ENCODE measurements at places on chromosomes 6 and 20.

DNA sequence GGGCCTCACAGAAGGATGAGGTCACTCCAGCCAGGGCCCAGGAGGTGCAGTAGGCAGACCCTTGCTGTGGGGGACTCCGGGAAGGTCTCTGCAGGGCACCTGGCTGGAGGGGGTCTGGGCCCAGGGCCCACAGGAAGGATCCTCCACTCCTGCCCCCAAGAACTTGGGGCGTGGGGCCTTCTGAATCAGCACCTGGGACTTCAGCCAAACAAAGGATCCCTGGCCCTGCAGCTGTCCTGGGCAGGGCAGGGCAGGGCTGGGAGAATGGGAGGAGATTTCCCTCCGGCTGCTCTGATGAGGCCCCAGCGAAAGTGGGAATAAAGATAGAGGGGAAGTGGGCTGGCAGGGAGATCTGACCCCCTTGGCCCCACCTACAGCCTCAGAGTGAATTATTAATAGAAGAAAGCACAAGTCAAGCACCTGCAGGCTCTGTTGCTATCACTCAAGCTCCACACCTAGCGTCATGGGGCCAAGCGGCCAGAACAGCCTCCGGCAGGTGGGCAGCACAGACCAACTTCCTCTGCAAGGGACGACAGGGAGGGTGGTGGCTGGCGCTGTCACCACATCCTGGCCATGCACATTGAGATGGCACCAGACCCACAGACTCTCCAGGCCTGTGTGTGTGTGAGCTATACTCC is 61.6 kb upstream of the MRPS10 start:
- H3K36me3 ChIP-seq = no peaks in the 10 kb centered on the region
- H3K27ac ChIP-seq = no peak overlapping the region
- no peak overlapping the region for H3K4me3 ChIP-seq

DNA sequence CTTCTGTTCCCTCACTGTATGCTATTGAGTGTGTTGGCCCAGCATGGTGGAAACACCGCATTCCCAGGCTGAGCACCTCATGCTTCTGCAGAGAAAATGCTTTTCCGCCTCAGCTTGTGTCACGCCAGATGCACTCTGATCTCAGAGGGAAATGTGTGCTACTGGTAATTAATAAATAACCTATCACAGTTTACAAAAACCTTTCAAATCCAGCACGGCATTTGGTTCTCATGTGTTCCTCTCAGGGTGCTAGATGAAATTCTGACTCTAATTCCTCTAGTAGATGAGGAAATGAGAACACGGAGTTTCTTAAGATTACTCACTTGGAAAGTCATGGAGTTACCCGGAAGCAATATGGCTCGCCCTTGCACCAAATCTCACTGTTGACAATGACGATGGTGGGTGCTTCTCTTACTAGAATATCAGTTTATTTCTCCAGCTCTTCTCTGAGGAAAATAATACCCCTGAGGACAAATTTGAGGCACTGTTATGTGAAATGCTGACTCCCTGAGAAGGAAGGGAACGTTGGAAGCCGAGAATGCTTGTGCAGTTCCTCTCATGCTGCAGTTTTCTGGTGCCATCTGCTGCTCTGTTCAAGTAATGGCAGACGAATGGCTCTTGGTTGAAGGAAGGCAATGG is 116.6 kb downstream of the RNF144B start:
- peak overlapping the region; percentile 39 for H3K27ac ChIP-seq
- H3K4me1 ChIP-seq = peaks cover 31% of the 10 kb centered on the region
- DNase-seq = no peak
- peak overlapping the region; percentile 65 for H3K4me3 ChIP-seq

DNA sequence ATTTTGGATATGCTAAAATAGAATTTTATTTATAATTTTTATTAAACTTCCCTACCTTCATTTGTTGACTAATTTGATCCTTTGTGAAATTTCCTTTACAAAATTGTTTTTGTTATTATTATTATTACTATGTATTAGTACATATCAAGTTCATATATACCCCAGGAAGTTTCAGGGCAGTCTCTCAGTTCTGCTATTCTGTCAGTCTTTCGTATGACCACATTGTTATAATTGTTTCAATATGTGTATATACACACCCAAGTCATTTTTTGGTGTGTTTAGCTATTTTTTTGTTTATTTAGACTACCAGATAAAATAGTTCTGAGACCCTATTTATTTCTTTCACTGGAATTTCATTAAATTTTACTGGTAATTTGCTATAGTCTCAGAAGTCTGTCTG is 72.1 kb downstream of the NKAIN2 start:
- H3K27me3 ChIP-seq = no peaks in the 10 kb centered on the region
- no peaks in the 10 kb centered on the region for H3K36me3 ChIP-seq
- no peak overlapping the region for H3K4me3 ChIP-seq
- no peaks in the 10 kb centered on the region for H3K4me1 ChIP-seq

DNA sequence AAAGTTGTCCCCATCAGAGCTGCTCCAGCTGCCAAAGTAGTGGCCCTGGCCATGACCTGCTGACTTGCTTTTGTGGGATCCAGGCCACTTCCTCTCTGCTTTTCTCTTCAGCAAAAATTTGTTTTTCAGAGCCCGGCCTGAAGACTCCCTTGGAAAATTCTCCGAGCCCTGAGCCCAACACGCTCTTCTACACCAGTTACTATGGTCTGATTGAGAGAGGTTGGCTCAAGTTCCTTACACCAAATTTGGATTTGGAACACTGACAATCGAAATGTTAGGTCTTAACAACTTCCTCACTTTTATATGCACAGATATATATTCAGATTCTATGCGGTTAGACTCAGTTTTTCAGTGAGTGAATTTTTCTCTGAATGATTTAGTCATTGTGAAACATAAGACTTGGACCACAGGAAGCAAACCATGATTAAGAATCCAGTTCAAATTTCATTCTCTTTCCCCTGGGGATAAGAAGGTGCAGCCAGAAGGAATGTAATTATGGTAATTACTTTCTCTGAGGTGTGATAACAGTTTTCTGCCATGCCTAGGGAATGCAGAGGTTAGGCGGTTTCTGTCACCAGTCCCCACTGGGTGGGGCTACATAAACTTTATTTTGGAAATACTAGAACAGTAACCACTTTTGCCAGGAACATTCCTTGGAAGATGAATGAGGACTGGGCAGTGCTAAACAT is 365.2 kb downstream of the SYNE1 start:
- no peak for DNase-seq
- peak overlapping the region; percentile 48 for H3K4me3 ChIP-seq
- no peaks in the 10 kb centered on the region for H3K27me3 ChIP-seq
- H3K27ac ChIP-seq = peak overlapping the region; percentile 83

DNA sequence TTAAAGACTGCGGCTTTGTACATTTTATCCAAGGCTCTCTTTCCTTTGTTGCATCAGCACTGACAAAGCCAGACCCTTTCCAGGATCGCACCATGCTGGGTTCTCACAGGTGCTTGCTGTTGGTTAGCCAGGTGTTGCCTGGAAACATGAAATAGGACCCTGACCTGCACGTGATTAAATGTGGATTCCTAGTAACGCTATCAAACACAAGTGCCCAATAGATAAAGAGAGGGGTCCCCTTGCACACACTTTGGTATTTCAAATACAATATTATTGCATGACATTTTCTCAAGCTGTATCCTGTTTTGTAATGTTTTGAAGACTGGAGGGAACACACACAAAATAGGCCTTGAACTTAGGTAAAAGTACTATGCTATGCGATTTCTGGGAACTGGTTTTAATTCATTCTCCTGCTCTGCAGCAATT is 73.3 kb downstream of the AKAP12 start:
- no peak overlapping the region for H3K4me3 ChIP-seq
- no peak for DNase-seq
- no peak overlapping the region for H3K27ac ChIP-seq
- H3K27me3 ChIP-seq = no peaks in the 10 kb centered on the region

DNA sequence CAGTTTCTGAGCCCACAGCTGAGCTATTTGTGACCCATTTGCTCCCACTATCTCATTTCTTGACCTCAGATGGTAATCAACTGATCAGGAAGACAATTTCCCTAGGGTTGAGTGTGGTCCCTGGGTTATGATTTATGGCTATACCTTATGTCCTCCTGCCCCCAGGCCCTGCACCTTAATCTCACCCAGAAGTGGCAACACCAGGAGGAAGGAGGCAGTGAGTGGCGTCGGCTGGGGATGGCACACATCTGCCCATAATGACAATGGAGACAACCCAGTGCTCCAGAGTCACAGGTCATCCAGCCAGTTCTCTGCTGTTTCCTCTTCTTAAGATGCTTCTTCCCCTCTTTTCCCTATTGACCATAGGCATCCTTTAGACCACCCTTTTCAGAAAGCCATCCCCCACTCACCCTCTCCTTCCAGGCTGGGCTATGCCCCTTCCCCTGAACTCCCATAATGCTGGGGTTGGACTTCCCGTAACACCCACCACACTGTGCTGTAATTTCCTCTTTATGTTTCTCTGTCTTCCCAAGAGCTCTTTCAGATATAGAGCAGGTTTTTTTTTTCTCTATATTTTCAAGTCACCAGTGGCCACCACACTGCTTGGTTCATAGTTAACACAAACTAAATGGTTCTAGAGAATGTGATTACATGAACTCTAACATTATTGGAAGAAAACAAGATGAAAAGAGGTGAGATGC is 8.0 kb downstream of the TRIM10 start:
- DNase-seq = no peak
- H3K27me3 ChIP-seq = no peaks in the 10 kb centered on the region
- no peak overlapping the region for H3K27ac ChIP-seq
- H3K36me3 ChIP-seq = no peaks in the 10 kb centered on the region
- H3K4me3 ChIP-seq = no peak overlapping the region

DNA sequence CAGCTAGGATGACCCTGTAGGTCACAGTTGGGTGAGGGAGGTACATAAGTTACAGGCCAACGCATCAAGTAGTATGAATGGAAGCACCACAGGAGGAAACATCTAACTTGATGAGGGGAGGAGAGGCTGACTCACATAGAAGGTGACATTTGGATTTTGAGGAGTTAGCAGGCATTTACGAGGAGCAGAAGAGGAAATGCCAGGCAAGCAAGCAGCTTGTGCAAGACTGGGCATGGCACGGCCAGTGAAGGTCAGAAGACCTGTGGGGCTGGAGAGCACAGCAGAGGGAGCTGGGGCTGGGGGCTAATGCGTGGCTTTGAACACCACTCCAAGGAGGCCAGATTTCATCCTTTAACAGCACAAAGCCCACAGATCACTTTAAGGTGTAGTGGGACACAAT is 37.8 kb downstream of the MUC22 start:
- H3K4me3 ChIP-seq = no peak overlapping the region
- DNase-seq = no peak
- H3K27ac ChIP-seq = no peak overlapping the region
- peaks cover 6% of the 10 kb centered on the region for H3K27me3 ChIP-seq

DNA sequence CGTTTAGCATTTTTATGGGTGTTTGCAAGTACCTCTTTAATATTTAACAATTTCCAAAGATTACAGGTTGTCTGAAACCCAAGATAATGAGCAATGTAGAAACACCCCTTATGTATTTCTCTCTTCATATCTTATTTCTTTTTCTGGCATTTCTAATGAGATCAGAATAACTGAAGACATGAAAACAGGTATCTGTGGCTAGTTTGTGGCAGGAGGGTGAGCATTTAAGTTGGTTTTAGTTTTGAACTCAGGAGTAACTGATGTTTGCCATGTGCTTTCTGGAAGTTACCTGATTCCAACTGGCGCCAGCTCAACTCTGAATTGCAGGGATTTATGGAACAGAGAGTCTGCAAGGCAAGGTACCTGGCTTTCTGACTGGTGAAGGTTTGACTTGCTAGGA is 35.4 kb upstream of the PRL start:
- no peak overlapping the region for H3K4me3 ChIP-seq
- no peak for DNase-seq
- no peaks in the 10 kb centered on the region for H3K27me3 ChIP-seq
- H3K36me3 ChIP-seq = no peaks in the 10 kb centered on the region

- H3K27ac ChIP-seq = peak overlapping the region; percentile 88
- no peak for DNase-seq
- no peaks in the 10 kb centered on the region for H3K27me3 ChIP-seq
Measured at GRCh38 chr6:16748025-16748319, 13.3 kb downstream of the ATXN1 start.

GRCh38 chr6:67221226-67221625 is 1413.9 kb upstream of the ADGRB3 start:
- peaks cover 12% of the 10 kb centered on the region for H3K27me3 ChIP-seq
- no peak overlapping the region for H3K27ac ChIP-seq
- no peak overlapping the region for H3K4me3 ChIP-seq
- no peaks in the 10 kb centered on the region for H3K36me3 ChIP-seq
- no peak for DNase-seq

DNA sequence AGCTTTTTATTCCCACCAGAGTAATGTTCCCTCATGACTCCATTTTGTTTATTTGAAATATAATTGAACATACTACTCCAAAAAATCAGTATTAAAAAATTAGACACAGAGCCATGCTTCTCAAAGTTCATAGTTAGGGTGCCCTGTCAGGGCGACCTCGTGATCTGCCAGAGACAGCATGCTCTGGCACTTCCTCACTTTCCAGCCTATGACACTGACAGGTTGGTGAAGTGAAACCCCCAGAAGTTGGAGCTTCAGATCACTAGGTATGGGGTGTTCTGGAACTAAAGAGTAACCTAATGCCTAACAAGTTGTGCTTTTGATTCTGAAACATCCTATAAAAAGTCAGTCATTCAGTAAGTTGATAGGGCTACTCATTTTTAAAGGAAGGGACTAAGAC is 93.0 kb downstream of the TBC1D7 start:
- no peak for DNase-seq
- no peak overlapping the region for H3K4me3 ChIP-seq
- H3K4me1 ChIP-seq = peaks cover 6% of the 10 kb centered on the region

GRCh38 chr20:52103913-52104545 is 87.5 kb downstream of the ZFP64 start:
- peak overlapping the region; percentile 95 for H3K4me3 ChIP-seq
- H3K27ac ChIP-seq = peak overlapping the region; percentile 82
- no peaks in the 10 kb centered on the region for H3K36me3 ChIP-seq
- no peak for DNase-seq
- H3K27me3 ChIP-seq = no peaks in the 10 kb centered on the region
- peaks cover 24% of the 10 kb centered on the region for H3K4me1 ChIP-seq

DNA sequence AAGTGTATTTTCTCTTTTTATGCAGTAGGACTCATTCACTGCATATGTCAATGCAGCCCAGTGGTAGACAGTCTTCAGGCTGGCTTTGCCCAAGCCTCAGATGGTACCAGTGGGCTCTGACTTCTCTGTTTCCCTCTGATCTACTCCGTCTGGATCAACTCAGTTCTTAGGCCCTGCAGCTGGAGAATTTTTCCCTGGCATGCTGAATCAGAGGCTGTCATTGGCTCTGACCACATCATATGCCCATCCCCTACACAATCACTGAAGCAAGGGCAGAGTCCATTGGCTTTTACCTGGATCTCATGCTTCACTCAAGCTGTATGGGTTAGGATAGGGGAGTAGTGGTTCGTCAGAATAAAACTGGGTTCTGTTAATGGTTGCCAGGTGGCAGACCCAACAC is 57.8 kb downstream of the KIZ start:
- no peak overlapping the region for H3K27ac ChIP-seq
- H3K4me1 ChIP-seq = peaks cover 17% of the 10 kb centered on the region

DNA sequence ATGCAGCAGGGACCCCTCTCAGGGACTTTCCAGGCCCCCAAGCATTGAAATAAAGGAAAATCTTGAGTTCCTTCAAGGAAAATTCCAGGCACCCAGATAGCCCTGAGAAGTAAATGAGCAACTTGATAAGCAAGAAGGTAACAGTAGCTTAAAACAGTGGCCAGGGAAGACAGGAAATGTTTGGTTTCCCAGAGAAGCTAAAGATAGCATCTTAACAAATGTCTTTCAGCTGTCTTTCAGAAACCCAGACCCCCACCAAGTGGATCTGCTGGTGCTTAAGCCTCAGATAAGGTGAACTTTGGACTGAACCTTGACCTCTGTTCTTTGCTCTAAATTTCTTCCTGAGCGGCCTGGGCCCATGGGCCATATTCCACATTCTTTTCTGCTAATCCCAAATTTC is 117.8 kb upstream of the CST7 start:
- H3K27ac ChIP-seq = no peak overlapping the region
- peaks cover 14% of the 10 kb centered on the region for H3K27me3 ChIP-seq
- no peaks in the 10 kb centered on the region for H3K4me1 ChIP-seq
- H3K4me3 ChIP-seq = no peak overlapping the region
- no peak for DNase-seq
- H3K36me3 ChIP-seq = no peaks in the 10 kb centered on the region

Measured in chondrocyte (in vitro differentiated cells).